Stimulated activated CD8-positive, alpha-beta memory T cell treated with anti-CD3 and anti-CD28 coated beads, Interleukin-4, amount 100 ng/mL, for 1 hour (primary cell): ENCODE measurements at places on chromosomes 13 and 19.

DNA sequence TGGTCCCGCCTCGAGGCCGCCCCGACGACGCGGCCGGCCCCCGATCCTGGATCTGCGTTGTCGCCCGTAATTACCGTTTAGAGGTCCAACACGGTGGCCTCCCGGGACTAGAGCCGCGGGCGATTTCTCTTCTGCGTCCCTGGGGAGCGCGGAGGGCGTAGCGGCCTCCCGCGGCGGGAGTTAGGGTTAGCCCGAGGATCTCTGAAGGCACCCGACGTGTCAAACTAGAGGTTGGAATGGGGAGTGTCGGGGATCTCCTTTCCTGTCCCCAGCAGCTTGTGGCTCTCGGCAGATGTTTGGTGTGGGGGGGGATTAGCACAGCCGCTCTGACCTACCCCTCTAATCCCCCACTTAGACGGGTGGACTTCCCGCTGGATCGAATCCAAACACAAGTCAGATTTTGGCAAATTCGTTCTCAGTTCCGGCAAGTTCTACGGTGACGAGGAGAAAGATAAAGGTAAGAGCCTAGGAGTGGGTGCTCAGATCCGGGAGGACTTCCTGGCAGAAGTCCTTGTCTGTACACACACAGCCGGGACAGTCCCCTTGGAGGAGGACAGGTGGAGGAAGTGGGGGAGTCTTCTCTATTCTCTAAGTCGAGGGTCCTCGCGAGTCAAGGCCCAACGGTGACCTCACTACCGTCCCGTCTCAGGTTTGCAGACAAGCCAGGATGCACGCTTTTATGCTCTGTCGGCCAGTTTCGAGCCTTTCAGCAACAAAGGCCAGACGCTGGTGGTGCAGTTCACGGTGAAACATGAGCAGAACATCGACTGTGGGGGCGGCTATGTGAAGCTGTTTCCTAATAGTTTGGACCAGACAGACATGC, 581 bp downstream of the CALR start:
- no peak for DNase-seq

DNA sequence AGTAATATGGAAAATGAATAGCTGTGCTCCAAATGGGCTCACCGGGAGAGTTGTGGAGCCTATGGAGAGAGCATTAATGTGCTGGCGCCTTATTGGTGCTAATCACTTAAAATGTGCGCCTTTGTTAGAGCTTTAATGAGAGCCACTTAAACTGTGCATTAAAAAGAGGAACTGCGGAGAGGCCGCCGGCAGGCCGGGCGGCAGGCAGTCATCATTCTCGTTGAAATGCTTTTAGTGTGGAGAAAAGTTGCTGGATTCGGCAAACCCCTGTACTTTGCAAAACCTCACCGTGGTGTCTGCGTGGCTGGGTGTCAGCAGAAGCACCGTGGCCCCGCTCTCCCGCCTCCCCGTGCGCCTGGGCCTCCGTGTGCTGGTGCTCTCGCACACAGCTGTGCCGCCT, 105.5 kb downstream of the KDM4B start:
- DNase-seq, result no peak

DNA sequence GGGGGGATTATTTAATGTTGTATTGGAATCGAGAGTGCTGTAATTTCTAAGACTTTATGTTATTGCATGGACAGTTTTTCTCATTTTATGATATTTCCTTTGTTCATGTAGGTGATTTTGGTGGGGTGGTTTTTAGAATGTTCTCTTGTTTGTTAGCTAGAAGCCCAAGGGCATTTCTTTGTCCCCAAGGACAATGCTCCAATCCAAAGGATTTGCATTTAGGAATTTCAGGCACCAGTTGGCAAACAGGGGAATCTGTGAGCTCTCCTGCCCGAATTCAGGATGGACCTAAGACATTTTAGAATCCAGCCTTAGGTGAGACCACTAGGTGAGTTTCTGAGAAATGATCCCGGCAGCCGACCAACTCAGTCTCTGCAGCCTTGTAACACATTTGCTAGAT, 324.9 kb downstream of the KCNRG start:
- no peak for DNase-seq

DNA sequence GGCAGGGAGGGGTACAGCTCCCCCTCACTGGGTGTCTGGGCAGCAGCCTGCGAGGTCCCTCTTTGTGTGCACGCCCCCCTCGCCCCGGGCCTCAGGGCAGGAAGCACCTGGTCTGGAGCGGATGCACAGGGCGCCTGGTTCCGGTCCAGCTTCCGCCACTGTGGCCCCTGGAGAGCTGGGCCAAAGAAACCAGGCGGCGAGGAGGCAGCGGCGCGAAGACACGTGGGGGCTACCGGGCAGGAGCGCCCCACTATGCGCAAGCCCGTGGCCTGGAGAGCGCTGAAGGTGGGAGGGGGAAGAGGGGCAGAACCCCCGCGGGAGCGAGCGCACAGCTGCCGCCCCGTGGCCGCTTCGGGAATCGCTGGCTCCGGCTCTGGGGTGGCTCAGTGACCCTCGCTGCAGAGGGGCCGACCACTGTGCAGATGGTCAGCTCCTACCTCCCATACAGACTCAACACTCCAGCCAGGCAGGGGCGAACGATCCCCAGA, 1.7 kb upstream of the LYL1 start:
- no peak for DNase-seq

DNA sequence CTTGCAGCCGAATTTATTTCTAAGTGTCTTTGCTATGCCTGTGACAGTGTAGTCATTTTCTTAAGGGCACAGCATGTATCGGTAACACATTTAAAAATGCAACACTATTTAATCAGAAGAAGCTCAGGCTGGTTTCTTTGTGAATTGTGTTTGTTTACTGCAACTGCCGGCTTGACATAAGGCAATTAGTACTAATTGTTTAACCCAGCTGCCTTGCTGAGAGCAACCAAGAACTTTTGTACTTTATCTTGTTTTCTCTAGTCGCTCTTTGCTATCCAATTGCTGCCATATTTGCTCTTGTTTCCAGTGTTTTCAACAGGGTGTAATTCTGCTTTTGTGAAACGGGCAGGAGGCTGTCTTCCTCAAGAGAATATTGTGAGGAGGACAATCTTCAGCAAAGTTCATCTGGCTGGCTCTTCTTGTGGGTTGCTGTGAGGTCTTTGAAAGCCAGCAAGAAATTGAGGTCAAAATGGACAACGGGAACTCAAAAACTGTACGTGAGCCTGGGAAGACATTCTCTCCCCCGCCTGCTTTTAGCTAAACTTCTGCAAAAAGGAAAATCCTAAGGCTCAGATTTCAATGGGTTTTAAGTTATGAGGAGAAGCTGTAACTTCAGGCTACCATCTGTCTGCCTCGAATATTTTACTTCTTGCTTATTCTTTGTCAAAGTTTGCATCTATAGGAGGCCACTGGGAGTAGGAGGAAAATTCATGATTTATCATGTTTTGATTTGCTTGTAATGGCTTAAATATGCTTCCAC, 75.8 kb upstream of the TSHZ3 start:
- DNase-seq, result no peak

DNA sequence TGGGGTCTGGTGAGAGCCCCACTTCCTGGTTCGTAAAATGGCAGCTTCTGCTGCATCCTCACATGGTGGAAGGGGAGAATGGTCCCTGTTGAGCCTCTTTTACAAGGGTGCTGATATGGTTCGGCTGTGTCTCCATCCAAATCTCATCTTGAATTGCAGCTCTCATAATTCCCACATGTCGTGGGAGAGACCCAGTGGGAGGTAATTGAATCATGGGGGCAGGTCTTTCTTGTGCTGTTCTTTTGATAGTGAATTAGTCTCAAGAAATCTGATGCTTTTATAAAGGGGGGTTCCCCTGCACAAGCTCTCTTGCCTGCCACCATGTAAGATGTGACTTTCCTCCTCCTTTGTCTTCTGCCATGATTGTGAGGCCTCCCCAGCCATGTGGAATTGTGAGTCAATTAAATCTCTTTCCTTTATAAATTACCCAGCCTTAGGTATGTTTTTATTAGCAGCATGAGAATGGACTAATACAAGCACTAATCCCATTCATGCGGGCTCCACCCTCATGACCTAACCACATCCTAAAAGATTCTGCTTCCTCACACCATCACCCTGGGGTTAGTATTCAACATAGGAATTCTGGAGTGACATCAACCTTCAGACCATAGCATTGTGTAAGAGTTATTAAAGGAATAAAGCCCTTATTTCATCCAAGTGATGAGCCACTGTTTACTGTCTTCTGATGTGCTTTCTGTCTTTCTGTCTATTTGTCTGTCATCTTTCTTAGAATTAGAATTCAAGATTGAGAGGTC, 159.0 kb upstream of the IRS2 start:
- DNase-seq, result no peak

DNA sequence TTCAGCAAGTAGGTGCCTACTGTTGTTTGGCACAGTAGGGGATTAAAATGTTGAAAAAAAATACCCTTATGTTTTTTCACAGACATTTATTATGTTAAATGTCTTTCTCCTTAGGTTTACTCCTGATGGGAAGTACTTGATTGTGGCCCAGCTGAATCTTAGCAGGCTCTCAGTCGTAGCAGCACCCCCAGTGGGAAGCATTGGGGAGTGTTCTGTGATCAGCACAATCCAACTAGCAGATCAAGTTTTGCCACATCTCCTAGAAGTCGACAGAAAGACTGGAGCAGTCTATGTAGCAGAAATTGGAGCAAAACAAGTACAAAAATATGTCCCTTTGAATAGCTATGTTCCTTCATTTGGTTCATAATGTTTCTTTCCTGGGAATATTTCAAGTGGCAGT, 9.3 kb downstream of the NHLRC3 start:
- no peak for DNase-seq

DNA sequence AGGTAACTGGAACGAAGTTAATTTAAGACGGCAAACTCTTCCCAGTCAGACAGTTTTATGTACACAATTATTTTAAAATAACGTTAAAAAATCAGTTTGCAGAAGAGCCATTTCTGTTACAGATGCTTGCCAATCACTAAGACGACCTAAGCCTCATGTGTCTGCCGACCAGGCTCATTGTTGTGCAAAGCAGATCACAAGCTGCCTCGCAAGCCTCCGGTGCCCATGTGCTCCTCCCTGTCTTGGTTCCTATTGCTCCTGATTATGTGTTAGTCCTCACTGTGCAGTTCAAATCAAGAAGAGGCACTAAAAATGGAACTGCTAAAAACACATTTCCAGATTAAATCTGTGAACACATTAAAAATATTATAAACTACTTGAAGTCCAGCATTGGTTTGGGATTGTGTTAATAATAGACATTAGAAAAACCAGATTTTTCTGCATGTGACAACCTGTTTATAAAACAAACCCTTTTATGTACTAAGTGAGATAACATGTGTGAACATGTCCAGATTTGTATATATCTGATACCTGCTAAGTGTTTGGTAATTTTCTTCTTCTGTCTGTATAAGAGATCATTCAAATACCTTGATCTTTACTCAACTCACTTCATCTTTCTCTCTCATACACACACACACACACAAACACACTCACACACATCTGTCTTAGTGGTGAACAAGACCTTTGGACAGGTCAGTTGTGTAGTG, 81.9 kb upstream of the SLC15A1 start:
- no peak for DNase-seq

DNA sequence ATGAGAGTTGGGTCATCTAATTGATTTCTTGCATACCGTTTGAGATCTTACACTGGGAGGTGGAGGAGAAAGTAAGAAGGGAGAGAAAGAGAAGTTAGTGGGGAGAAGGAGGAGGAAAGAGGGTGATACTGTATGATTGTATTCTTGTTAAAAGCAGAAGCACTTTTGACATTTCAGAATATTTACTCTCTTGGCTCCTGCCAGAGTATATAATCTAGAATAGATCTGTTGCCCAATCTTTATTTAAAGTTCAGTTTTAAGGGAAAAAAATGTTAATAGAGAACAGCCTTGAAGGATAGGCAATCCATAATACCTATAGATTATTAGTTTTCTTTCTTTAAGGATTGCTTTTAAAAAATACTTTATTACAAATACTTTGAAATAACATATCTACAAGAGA, 41.5 kb downstream of the PDS5B start:
- no peak for DNase-seq

DNA sequence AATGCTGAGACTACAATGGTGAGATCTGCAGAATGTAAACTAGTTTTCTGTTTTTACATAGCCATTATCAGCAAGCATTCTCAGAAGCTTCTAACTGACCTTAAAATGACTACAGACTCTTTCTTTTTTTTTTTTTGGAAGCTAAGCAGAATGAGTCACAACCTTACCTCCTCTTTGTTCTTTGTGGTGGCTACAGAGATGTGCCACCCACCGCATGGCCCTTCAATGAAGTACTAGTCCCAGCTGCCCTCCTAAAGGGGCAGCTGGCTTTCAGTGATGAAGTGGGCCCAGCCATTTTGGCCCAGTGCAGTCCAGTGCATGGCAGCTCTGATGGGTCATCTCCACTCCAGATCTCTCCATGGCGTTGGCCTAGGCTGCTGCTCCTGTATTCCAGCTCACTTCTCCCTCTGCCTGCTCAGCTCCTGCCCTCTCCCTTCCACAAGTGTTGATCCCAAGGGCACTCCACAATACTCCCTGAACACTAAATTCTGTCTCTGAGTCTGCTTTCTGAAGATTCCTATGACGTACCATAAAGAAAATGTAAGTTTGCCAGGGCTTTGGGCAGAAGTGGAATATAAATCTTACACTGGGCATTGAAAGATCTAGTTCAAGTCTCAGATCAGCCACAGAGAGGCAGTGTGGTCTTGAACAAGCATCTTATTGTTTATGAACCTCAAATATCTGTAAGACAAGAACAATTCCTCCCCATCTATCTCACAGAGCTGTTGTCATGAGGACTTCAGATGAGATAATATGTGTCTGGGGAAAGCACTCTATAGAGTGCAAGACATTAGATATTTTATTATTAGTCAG, 85.6 kb downstream of the RXFP2 start:
- DNase-seq, result no peak

- no peak for DNase-seq
These were observed 73.9 kb downstream of the WTIP start for GRCh38 chr19:34555447-34555846.

GRCh38 chr13:49925881-49926418, 10.2 kb downstream of the SPRYD7 start:
- DNase-seq, result no peak

- no peak for DNase-seq
These were observed 500 bp downstream of the SMIM24 start for GRCh38 chr19:3479834-3480215.

DNA sequence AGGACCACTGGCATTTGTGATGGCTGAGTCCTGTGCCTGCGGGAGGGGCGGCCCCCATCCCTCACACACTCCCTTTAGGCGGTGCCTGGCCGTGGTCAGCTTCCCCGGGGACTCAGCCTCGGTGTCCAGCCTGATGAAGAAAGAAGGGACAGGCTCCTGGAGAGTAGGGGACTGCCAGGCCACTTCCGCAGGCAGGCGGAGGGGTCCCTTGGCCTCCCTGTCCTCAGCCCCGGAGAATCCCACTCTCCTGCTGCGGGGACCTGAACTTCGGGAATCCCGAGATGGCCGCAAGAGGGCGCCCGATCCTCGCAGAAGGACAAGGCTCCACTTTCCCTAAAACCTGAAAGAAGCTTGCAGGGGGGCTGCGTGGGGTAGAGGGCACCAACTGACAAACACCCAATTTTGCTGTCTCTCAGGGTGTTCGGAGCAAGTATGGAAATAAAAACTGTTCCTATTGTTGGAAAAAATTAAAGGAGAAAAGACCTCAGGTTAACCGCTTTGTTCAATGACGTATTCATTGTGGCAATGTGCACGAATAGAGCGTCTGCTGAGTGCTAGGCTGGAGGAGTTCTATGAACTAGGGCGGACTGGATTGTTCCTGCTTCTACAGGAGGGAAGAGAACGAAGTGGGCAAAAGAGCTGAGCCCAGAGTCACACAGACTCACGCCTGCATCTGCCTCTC, 297.3 kb downstream of the ZNF536 start:
- no peak for DNase-seq
